A172 (cell line): ENCODE measurements at places on chromosomes 2 and 18. TPM values are rescaled to one million over a fixed set of nuclear protein-coding genes. Genes with fewer than 3 reads are reported as not detected.

DNA sequence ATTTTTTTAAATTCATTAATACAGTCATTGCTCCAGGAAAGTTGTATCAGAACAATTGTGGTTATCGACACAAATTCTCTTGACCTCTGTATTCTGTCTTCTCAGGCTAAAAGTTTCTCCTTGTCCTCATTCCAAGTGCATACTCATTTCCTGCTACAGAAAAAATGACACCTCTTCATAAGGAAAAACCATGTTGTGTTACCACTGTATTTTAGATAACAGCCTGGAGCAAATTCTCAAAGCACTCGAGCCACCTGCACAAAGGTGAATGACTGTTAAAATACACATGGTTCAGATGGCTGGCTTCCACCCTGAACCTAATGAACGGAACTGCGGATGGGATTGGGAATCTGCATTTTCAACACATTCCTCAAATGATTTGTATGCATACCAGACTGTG, 586.5 kb downstream of the EPHA4 start:
- DNase-seq, result no peak

DNA sequence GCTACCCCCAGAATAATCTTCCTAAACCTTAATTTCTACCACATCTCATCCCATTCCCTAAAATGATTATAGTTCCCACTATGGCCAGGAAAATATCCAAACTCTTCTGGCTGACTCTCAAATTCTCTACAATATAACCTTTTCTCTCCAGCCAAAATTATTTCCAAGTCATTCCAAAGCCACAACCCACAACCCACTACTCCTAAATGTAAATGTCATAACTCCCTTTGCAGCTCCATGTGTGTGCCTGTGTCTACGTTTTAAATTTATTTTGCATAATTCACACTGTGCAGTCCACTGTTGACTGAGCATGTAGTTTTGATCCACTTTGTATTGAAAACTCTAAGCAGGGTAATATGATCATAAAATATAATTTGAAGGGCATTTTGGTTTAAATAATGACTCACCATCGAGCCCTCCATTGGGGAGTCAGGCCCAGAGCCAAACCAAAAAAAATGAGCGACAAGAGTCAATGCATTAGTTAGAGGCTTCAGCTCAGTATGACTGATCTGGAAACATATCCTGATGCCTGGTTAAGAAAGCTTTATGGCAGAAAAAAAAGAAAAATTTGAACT, 171.0 kb downstream of the AFF3 start:
- DNase-seq, result no peak

DNA sequence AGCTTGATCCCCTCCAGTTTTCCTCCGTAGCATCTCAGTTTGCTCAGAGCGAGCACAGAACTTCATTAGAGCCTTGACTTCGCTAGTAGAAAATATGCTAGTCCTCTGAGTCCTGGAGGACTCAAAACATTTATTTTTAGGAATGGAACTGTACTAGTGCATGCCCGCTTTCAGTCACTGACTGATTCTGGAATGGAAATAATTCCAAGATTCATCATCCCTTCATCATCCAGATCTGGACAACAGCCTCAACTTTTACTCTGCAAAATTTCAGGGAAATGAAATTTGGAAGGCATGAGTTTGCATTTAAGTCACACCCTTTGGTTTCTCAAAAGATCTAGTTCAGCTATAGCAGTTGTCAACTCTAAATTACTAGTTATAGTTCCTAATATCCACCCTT, 304.6 kb downstream of the XIRP2 start:
- DNase-seq, result peak; percentile 79

DNA sequence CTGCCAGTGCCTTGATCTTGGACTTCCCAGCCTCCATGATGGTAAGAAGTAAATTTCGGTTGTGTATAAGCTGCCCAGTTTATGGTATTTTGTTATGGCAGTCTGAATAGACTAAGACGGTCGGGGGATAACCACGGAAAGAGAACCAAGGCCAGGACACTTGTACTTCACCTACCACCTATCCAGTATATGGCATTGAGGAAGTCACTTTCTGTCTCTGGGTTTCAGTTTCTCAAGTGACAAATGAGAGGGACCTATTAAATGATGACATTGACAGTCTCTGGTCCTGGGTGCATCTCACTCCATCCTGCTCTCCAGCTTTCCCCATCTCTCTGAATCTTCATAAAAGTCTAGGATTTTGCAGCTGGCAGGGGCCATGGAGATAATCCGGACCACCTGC, 183.8 kb upstream of the MSH6 start:
- DNase-seq, result no peak

- DNase-seq, result peak; percentile 70
These were observed 99.8 kb downstream of the SEPTIN10 start for GRCh38 chr2:109513749-109514588.

DNA sequence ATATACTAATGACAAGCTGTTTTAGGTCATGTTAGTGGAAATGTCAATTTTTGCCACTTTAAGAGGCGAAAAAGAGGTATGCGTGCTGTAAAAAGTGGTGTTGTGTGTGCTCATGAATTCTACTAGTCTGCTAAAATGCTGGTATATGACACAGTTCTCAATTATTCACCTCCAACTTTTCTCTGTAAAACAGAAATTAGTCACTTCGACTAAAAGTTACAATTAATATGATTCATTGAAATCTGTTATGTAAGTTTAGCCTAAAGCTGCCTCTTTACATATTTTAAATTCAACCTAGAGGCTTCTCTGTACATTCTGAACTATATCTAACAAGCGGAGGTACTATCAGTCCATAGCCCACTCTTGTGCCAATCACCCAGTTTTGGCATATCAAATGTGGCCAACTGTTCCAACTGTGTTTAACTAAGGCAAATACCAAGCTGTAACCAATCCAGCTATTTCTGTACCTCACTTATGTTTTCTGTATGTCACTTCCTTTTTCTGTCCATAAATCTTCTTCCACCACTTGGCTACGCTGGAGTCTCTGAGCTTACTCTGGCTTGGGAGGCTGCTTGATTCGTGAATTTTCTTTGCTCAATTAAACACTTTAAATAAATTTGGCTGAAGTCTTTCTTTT, 20.8 kb downstream of the BAZ2B start:
- DNase-seq, result no peak

GRCh38 chr18:48878471-48878870, 72.3 kb downstream of the SMAD7 start:
- no peak for DNase-seq

GRCh38 chr2:70719231-70719630, 48.8 kb downstream of the ADD2 start:
- DNase-seq, result no peak

GRCh38 chr2:60246583-60246982, 306.9 kb downstream of the BCL11A start:
- no peak for DNase-seq

DNA sequence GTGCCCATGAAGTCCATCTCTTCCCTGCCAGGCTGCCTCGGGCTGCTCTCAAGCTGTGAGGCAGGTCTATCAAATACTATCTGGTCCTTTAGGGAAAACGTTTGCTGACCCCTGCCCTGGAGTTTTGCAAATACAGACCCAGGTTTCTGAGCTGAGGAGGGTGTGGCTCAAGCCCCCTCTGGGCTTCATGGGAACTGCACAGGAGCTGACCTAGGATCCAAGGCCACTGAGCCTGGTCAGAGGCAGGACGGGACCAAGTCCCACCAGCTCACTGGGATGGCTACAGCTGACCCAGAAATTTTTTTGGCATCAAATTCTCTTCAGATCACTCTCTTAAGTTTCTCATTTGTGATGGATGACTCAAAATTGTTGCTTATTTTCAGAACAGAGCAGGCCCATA, 14.1 kb downstream of the ZNF516 start:
- no peak for DNase-seq

- no peak for DNase-seq
These were observed 84.3 kb upstream of the GRB14 start for GRCh38 chr2:164705412-164706167.

DNA sequence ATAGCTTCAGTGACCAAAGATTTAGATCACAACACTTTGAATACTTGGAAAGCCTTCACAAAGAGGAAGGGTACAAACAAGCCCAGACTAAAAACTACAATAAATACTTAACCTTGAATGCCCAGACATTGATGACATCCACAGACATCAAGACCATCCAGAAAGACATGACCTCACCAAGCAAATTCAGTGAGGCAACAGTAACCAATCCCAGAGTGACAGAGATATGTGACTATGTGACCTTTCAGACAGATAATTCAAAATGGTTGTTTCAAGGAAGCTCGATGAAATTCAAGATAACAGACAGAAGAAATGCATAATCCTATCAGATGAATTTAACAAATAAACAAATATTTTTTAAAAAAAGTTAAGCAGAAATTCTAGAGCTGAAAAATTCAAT, 19.9 kb upstream of the EVA1A start:
- DNase-seq, result no peak

DNA sequence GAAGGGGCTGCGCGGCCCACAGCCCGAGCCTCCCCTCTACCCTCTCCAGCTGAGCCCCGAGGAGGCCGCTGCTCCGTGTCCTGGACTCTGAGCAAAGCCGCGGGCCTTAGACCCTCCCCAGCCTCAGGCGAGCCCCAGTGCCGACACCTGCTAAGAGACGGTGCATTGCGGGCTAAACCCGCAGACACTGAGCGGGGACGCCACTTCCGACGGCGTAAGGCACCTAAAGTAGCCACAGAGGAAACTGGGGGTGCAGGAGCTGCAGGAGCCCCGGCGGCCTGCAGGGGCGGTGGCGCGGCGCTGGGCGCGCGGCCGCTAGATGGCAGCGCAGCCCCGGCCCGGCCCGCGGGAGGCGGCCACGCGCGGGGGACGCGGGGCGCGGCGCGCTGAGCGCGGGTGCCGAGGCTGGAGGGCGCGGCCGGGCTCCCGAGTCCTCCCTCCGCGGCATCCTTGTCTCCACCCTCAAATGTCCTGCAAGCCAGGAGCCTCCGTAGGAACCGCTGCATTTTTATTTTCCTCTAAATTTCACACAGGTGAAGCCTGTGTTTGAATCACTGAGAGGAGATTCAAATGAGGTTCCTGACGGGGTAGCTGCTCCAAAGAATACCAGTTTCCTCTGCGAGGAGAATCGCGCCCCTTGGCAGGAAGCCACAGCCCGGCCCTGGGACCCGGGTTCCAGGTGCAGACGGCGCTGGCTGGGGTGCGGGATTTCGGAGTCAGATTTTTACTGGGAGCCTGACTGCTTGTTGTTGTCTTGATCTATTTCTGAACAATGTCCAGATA, 650.5 kb downstream of the GALR1 start:
- DNase-seq, result no peak

DNA sequence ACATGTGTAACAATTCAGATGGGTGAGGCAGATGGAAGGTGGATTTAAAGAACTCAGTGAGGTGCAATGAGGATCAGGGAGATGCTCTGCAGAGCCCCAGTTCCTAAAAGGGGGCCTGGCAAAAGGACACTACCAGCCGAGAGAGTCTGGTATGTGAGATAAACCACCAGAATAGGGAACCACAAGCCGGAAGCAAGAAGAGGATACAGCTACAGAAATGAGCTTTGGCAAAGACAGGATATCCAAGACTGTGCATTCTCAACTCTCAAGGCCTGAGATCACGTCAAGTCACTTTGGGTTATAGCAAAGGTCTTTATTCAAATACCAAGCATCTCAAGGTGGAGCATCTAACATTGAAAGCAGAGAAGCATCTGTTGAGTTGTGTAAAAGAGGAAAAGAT, 293.5 kb downstream of the ARHGAP15 start:
- no peak for DNase-seq

GRCh38 chr2:106812383-106812782, 73.6 kb downstream of the ST6GAL2 start:
- DNase-seq, result no peak

DNA sequence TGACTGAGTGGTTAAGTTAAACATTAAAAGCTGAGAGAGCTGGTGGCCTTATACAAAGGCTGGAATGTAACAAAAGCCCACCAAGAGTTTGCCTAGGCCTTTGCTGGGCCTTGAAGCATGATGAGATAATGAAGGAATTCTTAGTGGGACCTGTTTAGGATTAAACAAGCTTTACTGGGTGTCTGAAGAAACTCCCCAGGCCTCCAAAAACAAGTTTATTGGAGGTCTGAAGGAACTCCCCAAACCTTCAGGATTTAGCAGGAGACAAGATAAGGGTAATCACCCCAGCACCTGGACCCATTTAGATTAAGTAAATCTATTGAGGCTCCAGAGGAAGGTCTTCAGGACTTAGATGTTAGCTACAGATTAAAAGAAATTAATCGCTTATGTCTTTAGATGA, 18.7 kb downstream of the PCARE start:
- no peak for DNase-seq

GRCh38 chr2:146451972-146452371, 1392.9 kb upstream of the ACVR2A start:
- DNase-seq, result no peak

- no peak for DNase-seq
These were observed 75.4 kb downstream of the CERKL start for GRCh38 chr2:181581534-181581933.

DNA sequence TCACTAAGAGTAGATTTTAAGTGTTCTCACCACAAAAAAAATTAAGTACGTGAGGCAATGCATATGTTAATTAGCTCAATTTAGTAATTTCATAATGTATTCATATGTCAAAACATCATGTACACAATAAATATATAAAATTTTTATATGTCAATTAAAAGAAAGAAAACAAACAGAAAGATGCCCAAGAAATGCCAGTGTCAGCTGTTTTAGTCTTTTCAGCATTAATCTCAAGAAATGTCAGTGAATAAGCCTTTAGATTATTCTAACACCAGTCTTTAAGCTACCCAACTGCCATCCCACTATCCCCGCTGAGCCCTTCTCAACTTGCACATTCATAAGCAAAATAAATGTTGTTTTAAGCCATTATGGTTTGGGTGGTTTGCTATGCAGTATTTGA, 76.5 kb downstream of the C1D start:
- no peak for DNase-seq

- no peak for DNase-seq
These were observed 6.8 kb downstream of the THUMPD2 start for GRCh38 chr2:39772086-39772811.

DNA sequence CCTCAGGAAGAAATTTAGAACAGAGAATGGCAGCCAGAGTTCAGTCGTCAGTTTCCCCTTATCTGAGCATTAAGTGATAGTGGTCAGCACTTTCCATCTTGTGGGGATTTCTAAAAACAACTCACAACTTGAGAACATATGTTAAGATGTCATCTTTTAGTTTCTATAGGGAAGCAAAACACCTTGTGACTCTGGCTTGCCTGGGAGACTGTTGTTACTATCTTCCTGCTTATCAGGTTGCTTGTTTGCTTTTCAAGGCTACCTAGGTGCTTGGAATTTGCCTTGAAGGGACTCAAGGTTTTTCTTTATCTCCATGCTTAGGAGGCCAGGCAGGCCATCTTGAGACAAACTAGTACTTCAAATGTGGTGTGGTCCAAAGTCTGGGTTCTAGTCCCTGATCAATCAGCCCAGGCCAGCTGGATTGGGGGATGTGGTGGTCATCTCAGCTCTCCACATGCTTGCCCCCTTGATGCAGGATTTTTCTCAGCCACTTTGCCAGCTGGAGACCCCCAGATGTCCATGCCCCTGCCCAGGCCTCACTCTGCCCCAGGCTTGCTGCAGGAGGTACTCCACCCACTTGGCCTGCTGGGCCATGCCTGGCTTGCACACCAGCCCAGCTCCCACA, 125.9 kb downstream of the LYPD1 start:
- DNase-seq, result no peak

The DYSF gene
- total RNA-seq, result 10.6 and 13.6 TPM in 2 replicates

The SPEG gene
- 30.0 and 32.9 TPM in 2 replicates for total RNA-seq

The SYT4 gene
- not detected in 2 replicates for total RNA-seq

The PTPRN gene
- total RNA-seq, result 19.3 and 31.5 TPM in 2 replicates

The HSPD1 gene
- total RNA-seq, result 545 and 708 TPM in 2 replicates

The DNMT3A gene
- total RNA-seq, result 4.5 and 6.8 TPM in 2 replicates

The SOX11 gene
- 11.2 and 11.9 TPM in 2 replicates for total RNA-seq

The CELF4 gene
- total RNA-seq, result not detected in 2 replicates

The SUCLG1 gene
- 120 TPM in 2 replicates for total RNA-seq

The LRP2 gene
- total RNA-seq, result not detected in 2 replicates

The PROKR1 gene
- total RNA-seq, result not detected in 2 replicates

The RABL2A gene
- total RNA-seq, result 7.0 and 14.4 TPM in 2 replicates

The VWC2L gene
- not detected in 2 replicates for total RNA-seq
